Left lobe of liver (tissue), 2 donors: ENCODE measurements at places on chromosomes 2 and 18. TPM values are rescaled to one million over a fixed set of nuclear protein-coding genes. Genes with fewer than 3 reads are reported as not detected.

DNA sequence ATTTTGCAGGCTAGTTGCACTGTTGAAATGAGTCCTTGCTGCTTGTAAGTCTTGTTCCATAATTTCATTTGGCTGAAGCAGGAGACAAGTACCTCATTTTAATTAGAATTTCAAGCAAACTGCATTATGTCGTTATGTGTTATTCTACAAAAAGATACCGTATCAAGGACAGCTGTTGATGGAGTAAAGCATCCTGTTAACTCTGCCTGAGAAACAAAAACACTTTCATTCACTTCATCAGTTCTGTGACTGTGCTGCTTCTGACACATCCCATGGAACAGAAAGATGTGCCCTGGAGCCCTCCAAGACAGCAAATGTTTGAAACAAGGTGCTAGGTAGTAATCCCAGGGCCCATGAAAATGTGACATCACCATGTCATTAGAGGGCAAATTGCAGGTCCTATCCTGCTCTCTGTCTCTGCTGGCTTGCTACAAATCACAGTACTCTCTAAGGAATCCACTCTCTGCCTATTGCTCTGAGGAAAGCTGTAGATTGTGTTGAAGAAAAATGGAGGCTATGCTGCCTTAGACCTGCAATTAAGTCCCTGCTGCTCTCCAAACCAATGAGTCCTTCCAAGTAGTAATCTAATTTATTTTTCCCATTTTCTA lies 209.7 kb upstream of the PARD3B start:
- no peak for DNase-seq

DNA sequence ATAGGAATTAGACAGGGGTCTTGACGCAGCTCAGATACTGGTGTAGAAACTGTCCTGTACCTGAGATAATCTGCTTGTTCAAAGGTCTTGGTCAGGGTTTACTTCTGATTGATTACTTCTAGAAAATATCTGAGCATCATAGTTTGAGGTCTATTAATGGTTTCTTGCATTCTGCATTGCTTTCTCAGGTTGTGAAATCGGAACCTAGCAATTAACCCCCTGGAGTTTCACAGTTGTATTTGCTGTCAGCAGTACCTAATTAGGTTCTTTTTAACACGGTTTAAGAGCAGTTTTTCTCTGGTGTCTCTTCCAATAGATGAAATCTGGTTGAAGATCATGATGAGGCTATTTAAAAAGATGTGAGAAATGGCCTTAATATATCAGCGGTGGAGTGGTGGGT lies 428.6 kb upstream of the SYT4 start:
- no peak for DNase-seq

DNA sequence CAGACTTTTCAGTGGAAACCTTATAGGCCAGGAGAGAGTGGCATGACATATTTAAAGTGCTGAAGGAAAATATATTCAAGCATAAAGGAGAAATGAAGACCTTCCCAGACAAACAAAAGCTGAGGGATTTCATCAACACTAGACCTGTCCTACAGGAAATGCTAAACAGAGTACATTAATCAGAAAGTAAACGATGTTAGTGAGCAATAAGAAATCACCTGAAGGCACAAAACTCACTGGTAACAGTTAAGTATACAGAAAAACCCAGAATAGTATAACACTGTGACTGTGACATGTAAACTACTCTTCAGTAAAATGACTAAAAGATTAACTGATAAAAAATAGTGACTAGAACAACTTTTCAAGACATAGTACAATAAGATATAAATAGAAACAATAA lies 87.4 kb downstream of the ATP8B1 start:
- DNase-seq: no peak

Gene CRYBA2
- total RNA-seq: not detected

- DNase-seq: no peak
These were observed 7.7 kb downstream of the SLC4A10 start for GRCh38 chr2:161631855-161632391.

- no peak for DNase-seq
These were observed 40.1 kb downstream of the AGPS start for GRCh38 chr2:177432703-177433102.

GRCh38 chr2:71706121-71706520 lies 252.8 kb downstream of the DYSF start:
- no peak for DNase-seq

Gene FAM110C
- total RNA-seq: 6.7 TPM

DNA sequence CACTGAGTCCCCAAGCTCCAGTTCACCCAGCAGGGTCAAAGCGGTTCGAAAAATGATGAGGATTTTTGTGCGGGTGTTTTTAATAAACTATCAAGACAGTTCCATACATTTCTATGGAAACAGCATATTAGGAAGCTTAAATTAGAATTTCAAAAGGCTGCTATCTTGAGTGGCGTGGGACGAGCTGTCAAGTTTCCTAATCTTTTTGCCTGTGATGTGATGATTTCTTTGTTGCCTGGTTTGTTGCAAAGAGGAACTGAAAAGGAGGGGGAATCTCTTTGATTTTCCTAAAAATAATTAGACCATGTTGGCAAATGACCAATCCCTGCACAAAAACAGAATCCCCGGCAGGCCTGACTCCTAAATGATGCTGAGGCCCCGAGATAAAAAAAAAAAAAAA lies 66.1 kb upstream of the ATG16L1 start:
- no peak for DNase-seq

DNA sequence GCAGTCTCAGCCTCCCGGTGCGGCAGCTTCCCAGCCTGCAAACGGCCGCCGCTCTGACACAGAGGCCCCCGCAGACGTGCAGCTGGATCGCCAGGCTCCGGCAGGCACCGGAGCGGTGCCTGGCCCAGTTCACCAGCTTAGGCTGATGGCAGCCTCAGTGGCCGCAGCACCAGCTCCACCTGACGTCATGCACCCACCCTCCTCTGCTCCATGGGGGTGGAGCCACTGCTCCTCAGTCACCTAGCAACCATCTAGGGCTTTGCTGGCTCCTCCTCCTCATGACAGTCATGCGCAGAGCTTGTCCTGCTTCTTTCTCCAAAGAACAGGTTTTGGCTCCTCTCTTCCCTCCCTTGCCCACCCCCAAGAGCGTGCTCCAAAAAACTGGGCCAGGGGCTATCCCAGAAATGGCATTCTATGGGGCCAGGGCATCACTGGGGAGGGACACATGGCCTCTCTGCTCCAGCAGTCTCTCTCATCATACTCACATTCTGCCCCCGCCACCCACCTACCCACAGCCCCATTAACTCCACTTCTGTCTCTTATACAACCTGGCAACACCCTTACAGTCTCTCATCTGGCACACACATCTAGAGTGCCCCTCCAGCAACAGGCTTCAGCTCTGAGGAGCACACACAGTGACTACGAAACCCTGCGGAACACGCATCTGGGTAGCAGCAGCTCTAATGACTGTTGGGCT lies 5.5 kb downstream of the DCTN1 start:
- DNase-seq: no peak

GRCh38 chr2:241592126-241592845 lies 33.7 kb downstream of the BOK start:
- no peak for DNase-seq

DNA sequence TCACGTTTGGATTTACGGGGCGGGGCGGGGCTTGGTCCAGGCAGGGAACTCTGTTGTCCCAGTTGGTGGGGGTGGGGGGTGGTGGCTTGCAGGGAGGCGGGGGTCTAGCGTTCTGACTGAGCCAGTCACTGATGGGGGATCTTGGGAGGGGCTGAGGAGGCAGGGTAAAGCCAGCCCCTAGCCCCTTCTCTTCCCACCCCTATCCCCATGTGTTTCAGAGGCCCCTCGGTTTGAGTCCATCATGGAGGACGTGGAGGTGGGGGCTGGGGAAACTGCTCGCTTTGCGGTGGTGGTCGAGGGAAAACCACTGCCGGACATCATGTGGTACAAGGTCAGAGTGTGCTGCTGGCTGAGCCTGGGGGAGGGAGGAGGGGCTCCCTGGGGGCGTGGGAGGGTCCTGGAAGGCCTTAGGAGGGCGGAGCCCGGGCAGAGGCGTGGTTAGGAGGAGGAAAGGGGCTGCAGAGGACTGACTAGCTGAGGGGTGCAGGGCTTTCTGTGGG lies 22.0 kb upstream of the GMPPA start:
- no peak for DNase-seq

- DNase-seq: no peak
These were observed 1183.6 kb downstream of the LRP1B start for GRCh38 chr2:140947236-140947635.

DNA sequence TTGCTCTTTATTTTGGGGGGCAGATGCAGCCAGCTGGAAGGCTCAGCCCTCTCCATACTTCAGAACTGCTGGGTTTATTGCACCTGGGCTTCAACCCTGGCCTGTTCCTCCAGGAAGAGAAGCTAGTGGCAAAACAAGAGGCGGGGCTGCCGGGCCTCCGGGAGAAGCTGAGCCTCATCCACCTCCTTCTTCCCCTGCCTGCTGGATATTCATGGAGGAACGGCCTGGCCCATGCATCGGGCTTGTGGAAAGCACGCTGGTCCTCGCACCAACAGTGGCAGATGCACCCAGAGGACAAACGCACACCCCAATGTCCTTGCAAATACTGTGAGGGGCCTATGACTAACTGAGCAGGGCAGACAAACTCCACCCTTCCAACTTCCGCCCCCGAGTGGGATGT lies 30.6 kb downstream of the FAM178B start:
- DNase-seq: no peak

Gene SCTR
- total RNA-seq: 0.10 TPM

Gene MYO5B
- total RNA-seq: 16.1 TPM

Gene LIMS3
- not detected for total RNA-seq

GRCh38 chr18:23881778-23882177 lies 132.8 kb upstream of the TTC39C start:
- no peak for DNase-seq

DNA sequence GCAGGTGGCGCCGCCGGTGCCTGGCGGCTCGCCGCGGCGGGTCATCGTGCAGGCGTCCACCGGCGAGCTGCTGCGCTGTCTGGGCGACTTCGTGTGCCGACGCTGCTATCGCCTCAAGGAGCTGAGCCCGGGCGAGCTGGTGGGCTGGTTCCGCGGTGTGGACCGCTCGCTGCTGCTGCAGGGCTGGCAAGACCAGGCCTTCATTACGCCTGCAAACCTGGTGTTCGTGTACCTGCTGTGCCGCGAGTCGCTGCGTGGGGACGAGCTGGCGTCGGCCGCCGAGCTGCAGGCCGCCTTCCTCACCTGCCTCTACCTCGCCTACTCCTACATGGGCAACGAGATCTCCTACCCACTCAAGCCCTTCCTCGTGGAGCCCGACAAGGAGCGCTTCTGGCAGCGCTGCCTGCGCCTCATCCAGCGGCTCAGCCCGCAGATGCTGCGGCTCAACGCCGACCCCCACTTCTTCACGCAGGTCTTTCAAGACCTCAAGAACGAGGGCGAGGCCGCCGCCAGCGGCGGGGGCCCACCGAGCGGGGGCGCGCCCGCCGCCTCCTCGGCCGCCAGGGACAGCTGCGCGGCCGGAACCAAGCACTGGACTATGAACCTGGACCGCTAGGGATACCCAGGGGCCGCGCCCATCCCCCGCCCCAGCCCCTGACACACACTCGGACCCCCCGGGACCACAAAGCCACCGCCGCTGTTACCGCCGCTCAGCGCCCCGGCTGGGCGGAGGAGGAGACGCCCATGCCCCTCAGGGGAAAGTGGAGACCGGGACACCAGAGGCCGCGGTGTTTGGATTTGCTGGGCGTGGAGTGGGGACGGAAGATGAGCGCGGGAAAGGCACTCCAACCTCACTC lies 1.1 kb downstream of the CDK5R2 start:
- DNase-seq: peak; percentile 30

GRCh38 chr2:202056611-202057010 lies 16.4 kb upstream of the KIAA2012 start:
- DNase-seq: no peak

DNA sequence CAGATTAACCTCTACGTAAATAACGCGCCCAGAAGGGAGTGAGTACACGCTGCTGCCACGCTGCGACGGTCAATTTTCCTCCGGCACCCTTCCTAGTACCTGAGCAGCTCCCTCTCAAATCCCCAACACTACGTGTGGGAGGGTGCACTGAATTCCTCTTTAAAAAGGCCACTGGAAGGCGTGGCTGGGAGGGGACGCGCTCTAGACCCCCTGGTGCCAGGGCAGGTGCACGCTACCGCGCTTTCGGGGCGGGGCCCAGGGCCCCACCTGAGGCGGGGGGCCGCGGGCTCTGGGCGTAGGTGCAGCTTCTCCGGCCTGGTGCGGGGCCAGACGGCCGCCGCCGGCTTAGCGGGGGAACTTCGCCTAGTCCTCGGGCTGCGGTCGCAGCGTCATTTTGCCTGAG lies 668 bp upstream of the ANKRD12 start:
- no peak for DNase-seq

Gene KIF1A
- total RNA-seq: 1.1 TPM

DNA sequence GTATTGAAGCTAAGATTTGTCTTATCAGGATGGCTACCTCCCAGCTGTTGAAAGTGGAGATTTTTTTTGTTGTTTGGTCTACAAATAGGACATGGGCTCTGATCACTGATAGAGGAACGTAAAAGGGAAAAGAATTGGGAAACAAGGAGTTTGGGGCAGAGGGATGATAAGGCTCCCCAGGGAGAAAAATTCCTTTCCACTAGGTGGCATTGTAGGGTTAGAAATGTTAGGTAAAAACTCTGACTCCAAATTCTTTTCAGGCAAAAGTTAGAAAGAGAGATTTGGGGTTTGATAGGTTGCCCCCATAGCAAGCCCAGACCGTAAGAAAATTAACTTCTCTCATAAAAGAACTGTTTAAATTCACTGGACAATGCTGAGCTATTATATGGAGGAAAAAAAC lies 19.8 kb downstream of the CMPK2 start:
- no peak for DNase-seq

- no peak for DNase-seq
These were observed 121.6 kb downstream of the SP100 start for GRCh38 chr2:230537531-230537976.

Gene SCN7A
- 0.73 TPM for total RNA-seq

- DNase-seq: no peak
These were observed 59.4 kb downstream of the ADAM23 start for GRCh38 chr2:206502729-206503128.

Gene CDH7
- not detected for total RNA-seq

GRCh38 chr18:27665264-27665799 lies 480.2 kb upstream of the CHST9 start:
- DNase-seq: no peak

- no peak for DNase-seq
These were observed 33.4 kb downstream of the FBXO36 start for GRCh38 chr2:229955663-229956062.

- no peak for DNase-seq
These were observed 7.3 kb downstream of the INSIG2 start for GRCh38 chr2:118095610-118096009.

- DNase-seq: no peak
These were observed 31.0 kb upstream of the DARS1 start for GRCh38 chr2:136016427-136016826.

DNA sequence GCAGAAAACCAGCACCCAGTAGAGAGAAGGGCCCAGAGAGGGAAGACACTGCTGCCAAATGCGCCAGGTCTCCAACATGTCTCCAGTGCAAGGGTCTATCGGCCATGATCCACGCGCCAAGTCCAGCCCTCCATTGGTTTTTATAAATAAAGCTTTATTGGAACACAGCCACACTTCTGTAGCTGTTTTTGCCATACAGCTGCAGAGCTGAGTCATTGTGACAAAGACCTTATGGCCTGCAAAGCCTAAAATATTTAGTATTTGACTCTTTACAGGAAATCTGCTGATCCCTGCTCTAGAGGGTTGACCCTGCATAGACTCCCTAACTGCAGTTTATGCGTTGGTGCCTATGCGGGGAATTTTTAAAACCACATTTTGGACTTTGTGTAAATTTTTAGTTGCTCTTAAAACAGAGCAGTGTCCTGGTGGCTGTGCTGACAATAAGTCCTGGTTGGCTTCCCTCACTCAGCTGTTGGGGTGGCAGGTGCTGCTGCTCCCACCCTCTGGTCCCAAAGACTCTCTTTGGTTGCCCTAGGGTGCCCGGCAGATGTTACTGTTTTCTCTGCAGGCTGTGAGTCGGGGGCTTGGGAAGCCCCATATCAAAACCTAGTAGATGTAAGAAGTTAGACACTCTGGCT lies 154.9 kb downstream of the CTIF start:
- no peak for DNase-seq

Gene FRZB
- total RNA-seq: 0.28 TPM
